ENCODE measurements at places on chromosomes 7 and 10.

GRCh38 chr10:29710128-29710527 lies 75.4 kb upstream of the SVIL start:
- DNase-seq: no peak

DNA sequence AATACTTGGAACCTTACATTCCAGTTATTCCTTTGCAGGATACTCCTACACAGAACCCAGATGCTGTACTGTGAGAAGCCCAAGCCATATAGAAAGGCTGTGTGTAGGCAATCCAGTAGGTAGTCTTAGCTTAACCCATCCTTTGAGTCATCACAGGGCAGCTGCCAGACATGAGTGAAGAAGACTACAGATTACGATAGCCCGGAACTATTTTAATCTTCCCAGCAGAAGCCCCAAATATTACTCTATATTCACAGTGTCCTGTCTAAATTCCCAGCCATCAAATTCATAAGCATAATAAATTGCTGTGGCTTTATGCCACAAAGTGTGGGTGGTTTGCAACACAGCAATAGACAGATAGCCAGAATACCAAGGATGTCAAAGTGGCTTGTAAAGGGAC lies 474.1 kb upstream of the STEAP1 start:
- DNase-seq: no peak

- DNase-seq: no peak
Observed at GRCh38 chr10:71727105-71727737, 7.6 kb upstream of the C10orf105 start.

GRCh38 chr7:131250331-131250730 lies 77.3 kb upstream of the MKLN1 start:
- DNase-seq: no peak

DNA sequence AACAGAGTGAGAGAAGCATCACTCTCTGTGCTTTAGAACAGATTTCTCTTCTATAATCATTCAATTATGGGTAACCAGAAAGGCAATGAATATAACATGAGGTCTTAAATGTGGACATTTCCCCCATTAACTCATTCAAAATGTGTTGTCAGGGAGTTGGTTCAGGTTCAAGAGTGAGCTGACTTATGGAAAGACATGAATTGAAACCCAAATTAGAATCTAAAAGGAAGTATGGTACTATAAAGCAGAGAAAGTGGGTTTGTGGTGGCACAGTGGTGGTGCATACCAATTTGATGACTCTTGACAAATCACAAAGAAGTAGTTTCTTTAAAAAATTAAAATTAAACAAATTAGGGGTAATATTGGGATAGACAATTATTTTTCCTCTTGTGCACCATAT lies 114.6 kb upstream of the MEOX2 start:
- no peak for DNase-seq

DNA sequence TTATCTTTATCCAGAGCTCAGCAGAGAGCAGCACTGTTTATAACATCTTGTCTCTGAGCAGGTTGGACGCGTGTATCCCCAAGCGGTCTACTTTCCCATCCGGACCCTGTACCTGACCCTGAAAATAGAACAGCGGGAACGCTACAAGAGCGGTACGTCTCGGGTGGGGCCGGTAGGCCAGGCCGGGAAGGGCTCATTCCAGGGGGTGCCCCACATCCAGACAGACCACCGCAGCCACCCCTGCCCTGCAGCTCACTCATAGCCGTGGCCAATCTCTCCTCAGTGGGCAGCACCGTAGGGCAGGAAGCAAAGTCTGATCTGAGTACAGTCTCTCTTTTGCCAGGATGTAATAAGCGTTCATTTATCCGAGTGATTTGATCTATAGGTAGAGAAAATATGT lies 113.7 kb downstream of the TRRAP start:
- DNase-seq: no peak

DNA sequence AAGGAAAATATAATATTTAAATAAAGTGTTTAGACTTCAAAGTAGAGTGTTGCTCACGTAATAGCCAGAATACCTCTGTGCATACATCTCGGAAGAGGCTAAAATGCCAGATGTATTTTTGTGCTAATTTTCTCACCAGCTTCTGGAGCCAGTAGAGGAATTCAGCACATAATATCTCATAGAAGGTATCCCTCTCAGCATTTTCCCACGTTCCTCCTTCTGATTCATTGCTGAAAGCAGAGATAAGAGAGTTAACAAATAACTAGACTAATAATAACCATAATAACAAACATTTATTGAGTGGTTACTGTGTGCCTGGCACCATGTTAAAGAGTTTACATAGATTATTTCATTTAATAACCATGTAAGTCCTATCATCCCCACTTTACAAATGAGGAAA lies 123.6 kb downstream of the VTI1A start:
- no peak for DNase-seq

GRCh38 chr7:103031781-103032180 lies 42.8 kb downstream of the FBXL13 start:
- DNase-seq: peak; percentile 3

GRCh38 chr10:96873756-96874467 lies 41.8 kb downstream of the LCOR start:
- DNase-seq: no peak

DNA sequence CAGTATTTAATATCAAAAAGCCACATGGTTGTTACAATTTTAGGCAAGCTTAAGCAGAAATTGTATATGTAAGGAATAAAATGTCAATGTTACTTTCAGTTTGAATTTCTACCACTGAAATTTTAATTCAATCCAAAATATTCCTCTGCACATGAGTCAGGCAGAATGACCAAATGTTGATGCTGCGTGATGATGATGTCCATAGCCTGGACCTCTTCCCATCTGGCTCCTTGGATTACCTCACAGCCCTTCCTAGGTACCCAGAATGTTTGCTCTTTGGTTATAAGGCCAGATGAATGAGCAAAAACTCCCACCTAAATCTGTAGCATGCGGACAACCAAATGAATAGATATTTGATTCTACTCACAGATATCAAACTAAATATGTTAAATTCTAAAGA lies 258.3 kb upstream of the IMMP2L start:
- peak; percentile 8 for DNase-seq

GRCh38 chr10:104232613-104233102 lies 494 bp upstream of the CFAP43 start:
- DNase-seq: no peak

- DNase-seq: no peak
Observed at GRCh38 chr7:140518370-140519006, 39.2 kb upstream of the MKRN1 start.

DNA sequence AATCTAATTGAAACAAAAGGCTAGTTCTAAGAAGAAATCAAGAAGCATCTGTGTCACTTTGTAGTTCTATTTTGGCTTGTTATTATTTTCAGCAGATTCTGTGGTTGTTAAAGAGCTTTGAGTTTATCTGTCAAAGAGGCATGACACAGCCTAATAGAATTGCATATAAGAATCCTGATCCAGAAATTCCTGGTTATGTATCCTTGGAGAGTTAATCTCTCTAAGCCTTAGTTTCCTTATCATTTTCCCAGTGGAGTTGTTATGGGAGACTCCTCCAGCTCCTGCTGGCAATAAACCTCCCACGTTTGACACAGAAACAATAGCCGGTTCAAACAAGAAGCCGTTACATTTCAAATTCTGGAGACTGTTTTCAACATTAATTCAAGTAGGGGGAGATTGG lies 288.3 kb downstream of the SDHAF3 start:
- no peak for DNase-seq

DNA sequence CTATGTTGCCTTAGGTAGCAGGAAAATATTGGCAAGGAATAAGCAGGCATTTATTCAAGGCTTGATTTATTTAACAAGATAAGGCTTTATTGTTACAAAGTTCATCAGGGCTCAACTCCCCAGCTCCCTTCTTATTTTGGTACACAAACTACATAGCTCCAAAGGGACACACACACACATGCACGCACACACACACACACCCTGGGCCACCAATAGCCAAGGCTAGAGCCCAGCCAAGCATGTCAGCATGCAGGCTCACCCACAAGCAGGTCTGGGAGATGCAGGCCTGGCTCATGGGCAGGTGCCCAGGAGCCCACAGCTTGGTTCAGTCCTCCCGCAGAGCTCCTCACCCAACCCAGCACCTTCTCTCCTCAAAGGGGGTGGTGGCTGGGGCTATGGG lies 23.4 kb downstream of the LEP start:
- DNase-seq: no peak

DNA sequence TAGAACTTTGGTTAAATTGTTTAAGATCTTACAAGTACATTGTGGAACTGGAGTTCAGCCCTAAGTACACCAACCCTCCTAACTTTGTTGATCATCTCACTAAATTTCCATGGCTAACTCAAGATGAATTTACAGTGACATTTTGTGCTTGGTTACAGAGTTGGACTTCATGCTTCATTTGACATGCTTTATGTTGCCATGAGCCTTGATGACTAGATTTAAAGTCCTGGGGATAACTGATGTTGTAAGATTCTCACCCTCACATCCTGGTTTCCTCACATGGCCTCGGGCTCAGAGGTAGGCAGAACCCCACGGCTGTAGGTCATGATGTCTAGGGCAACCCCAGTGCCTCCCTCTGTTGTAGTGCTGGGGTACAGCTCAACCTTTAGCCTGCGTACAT lies 397.2 kb upstream of the IGFBP3 start:
- no peak for DNase-seq

GRCh38 chr7:26097837-26098668 lies 53.9 kb upstream of the NFE2L3 start:
- DNase-seq: no peak

DNA sequence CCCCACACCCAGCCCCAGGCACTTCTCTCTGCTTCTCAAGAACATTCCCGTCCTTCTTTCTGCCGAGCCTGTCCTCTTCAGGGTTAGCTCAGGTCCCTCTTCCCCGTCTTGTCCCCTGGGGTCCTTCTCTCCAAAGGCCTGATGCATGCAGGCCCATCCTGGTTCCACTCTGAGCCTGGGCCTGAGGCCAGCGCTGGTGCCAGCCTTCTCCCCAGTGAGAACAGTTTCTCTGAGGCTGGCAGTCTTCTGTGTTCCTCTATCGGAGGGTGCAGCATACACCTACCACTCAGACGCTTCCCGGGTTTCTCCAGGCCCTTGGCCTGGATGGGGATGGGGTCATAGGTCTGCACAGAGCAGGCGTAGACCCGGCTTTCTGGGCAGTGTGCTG lies 14.6 kb downstream of the AP5Z1 start:
- DNase-seq: no peak

DNA sequence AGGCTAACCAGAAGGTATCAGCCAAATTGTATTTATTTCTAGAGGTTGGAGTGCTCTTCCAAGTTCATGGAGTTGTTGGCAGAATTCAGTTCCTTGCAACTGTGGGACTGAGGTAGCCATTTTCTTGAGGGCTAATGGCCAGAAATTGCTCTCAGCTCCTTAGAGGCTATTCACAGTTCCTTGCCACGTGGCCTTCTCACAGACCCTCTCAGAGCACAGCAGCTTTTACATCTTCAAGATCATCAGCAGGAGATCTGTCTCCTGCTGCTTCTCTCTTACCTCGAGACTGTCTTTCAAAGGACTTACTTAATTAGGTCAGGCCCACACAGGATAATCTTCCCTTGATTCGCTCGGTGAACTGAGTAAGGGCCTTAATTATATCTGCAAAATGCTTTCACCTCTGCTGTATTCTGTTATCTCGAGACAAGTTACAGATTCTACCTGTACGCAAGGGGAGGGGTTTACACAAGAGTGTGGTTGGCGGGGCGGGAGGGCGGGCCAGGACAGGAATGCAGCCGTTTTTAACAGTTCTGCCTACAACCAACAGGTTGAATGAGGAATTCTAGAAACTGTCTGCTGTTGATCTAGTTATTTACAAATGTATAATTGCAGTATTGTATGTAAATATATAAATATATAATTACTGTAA lies 15.0 kb downstream of the MIOS start:
- DNase-seq: no peak

- no peak for DNase-seq
Observed at GRCh38 chr7:26843705-26844104, 20.7 kb downstream of the SKAP2 start.

DNA sequence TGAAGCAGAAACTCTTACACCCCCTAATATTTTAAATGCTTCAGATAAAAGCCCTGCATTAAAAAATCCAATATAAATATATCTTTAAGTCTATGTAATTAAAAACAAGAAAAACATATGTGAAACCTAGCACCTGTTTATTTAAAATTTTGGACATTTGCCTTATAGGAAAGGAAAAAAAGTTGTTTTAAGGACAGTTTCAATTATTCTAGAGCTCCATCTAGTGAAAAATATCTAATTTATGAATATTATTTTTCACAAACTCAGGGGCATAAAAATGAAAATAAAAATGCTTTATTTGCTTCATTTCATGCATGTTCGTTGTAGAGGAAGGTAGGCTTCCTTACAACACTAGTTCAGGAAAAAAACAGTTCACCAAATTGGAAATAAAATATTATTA lies 26.1 kb downstream of the ENKUR start:
- no peak for DNase-seq

DNA sequence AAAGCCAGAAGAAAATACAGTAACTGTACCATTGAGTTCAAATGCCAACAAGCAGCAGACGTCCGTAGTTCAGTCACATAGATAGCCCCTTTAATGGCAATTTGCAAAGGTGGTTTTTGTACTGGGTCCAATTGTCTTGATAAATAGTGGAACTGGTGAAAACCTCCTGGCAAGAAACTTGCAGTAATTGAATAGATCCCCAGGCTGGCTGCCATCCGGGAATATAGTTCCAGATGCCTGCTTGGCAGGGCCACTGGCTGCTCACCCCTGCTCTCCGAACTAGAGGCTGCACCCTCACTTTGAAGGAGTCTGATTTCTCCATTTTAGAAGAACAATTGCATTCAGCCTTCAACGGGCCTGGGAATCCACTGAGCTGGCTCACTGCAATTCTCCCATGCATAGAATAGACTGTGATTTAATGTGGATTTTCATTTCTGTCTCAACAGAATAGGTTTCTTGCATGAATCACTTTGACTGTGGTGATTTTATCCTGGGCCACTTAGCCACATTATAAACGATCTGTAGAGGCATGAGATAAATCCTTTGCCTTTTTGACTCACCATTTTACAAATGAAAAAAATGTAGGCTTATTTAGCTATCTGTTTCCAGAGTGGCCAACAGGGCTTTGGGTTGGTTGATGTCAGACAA lies 35.9 kb upstream of the ELMO1 start:
- DNase-seq: no peak

DNA sequence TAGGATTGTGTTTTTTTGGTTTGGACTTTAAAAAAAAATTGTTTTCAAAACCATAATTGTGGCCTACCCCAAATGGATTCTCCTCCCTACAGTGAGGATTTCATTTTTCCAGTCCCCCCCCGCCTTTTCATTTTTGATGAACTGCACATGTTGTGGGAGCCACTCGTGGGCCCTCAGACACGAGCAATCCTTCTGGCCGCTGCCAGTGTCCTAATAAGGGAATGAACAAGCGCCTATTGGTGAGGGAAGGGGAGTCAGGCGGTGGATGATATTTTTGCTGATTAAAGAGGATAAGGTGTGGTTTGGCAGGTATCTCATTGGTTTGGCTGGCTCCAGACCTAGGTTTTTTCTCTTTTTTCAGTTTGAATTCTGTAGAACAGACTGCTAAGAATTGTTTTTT lies 78.7 kb upstream of the AGBL3 start:
- DNase-seq: no peak

GRCh38 chr10:114206902-114207301 lies 27.7 kb downstream of the TDRD1 start:
- DNase-seq: no peak
